NCI-H1048 (cell line): ENCODE measurements at places on chromosomes 7 and 10.

DNA sequence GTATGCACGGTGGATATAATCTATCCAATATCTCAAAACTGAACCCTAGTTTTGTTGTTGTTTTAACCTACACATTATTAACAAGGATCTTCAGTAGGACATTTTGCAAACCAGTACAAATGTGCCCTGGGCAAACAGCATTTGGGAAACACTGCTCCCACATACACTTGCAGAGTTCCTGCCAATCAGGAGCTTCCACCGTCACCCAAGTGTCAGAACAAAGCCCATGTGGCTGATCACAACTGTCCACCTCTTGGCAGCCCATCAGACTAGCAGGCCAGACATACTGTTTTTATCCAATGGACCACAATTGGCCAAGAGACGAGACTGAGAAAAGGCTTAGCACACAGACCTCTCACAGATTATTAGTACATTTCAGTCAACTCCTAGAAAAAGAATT is 200.4 kb downstream of the FAM107B start:
- DNase-seq, result no peak

DNA sequence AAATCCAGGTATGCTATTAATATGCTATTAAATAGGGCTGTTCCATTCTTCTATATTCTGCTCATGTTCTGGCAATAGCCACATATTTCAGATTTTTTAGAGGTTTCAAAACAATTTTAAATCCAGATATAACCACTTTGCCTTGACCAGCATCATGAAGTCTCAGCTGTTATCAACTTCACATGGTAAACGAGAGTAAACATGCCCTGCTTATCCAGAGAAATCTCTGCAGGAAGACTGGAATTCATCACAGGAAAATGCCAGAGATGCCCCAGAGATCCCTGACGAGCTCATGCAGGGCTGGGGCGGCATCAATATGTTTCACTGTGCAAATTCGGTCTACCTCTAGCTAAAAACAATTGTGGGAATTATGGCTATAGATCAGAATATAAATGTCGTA is 126.5 kb downstream of the FANK1 start:
- no peak for DNase-seq

- no peak for DNase-seq
Measured at GRCh38 chr7:121271916-121272315, 56.9 kb upstream of the WNT16 start.

DNA sequence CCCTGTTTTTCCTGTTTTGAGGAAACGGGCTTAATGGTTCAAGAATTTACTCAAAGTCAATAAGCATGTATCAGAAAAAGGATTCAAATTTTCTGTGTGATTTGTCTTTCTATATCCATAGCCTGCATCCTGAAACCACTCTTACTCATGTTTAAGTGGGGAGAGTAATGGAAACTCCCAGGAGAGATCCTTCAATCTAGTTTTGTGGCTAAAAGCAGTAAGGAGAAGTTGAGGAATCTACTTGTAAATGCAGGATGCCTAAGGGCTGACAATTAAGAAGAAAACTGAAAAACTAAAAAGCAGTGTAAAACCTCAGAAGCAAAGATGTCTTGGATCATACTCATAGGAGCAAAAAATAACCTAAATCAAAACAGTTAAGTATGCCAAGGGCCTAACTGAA is 68.1 kb upstream of the GRID1 start:
- no peak for DNase-seq

DNA sequence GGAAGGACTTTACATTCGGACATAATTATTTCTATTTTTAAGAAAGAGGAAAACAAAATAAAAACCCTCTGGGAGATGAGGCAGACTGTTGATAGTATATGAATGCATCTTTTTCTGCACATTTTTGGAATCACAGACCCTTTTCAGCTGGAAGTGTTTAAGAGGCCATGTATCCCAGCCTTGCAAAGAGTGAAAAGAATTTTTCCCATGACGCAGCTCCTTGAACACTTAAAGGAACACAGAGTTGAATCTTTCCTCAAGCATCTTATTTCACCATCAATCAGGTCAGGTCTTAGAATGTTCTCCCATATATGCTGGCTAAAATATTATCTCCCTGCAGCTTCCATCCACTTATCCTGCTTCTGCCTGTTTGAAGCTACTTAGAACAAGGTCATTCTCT is 45.9 kb upstream of the PAPSS2 start:
- no peak for DNase-seq

DNA sequence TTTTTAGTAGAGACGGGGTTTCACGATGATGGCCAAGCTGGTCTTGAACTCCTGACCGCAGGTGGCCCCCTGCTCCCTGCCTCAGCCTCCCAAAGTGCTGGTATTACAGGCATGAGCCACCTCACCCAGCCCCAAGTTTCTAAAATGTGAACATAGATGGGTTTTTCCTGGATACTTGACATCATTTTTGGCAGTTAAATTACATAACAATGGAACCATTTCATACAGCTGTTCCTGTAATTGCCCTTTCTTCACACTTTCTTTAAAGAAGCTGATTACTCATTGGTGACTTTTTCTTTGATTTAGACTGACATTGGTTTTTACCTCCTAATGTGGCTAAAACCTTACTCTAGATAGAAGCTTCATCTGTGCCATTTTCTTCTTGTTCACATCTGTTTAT is 5.9 kb downstream of the ZKSCAN1 start:
- DNase-seq, result no peak

DNA sequence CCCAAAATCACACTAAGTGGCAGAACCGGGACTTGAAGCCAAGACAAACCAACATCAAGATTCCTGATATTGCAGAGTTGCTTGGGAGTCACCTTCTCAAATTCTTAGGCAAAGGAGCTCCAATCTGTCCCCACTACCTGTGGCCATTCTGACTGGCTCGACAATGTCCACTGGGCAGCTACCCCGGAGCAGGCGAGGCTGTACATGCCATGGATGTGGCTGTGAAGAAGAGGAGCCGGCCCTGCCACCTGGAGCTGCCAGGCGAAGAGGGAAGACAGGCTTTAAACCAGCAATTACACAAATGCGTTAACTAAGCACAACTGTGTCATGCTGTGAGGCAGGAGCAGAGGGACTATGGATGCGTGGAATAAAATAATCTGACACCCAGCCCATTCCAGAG is 18.1 kb downstream of the CAMK2G start:
- no peak for DNase-seq

GRCh38 chr10:8600192-8600591 is 545.7 kb downstream of the GATA3 start:
- DNase-seq, result no peak

DNA sequence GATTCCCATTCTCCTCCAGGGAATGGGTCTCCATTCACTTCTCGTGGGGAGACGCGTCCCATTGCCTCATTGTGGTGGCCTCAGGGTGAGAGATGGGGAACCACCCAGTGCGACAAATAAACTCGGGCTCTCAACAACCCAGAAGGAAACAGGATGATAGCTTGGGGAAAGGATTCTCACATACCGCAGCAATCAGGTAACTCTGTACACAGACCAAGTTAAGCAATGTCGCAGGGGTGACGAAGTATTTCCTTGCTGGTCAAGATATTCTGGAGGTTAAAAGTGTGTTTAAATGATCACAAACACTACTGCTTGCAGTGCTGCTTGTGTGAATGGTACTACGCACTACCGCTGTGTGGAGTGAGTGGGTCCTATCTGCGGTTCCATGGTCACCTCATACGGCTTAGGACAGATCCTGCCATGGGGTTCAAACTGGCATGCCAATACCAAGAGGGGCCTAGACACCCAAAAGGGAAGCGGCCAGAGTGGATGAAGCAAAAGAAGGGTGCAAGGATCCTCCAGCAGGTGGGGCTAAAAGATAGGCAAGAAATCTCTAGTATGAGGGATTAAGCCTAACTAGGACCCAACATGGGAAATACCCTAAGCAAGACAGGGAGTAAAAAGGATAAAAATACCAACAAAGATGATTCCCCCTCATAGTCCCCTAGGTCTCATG is 143.8 kb upstream of the TMEM106B start:
- peak; percentile 23 for DNase-seq

DNA sequence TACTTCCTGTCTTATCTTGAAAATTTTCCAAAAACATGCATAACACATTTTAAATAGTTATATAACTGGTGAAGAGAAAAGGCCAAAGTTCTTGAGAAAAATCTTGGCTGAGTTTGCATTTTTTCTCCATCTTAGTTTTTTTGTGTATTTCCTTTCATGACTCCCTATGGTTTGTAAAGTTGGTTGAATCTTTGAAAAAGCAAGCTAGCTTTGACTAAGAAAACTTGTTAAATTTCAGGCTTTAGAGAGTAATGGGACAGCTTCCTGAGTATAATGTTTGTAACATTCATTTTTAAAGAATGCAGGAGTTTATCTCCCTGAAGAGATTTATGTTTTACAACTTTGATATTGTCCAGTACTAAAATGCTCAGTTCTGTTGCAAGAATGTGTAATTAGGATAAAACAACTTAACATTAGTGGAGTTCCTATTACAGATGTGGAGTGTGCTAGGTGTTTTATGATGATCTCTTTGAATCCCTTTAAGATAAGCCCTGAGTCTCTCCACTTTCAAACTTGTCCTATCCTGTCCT is 11.1 kb upstream of the HERPUD2 start:
- DNase-seq, result no peak

- no peak for DNase-seq
Measured at GRCh38 chr10:123536176-123536845, 129.8 kb upstream of the GPR26 start.

DNA sequence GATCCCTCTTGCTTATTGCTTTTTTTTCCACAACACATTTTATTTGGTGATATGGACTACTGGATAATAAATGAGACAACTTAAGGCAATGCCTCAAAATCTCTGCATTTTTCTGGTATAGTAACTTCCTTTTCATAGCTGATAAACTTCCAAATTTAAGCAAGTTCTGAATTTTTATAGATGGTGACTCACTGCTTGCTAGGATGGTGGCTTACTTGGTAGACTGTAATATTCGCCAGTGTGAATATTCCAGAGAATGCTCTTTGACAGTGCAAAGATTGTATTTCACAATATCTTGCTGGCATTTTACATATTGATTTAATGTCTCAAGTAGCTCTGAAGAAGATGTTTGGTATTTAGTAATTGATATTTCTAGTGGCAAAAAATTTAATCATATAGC is 472.4 kb downstream of the TFEC start:
- DNase-seq, result no peak

DNA sequence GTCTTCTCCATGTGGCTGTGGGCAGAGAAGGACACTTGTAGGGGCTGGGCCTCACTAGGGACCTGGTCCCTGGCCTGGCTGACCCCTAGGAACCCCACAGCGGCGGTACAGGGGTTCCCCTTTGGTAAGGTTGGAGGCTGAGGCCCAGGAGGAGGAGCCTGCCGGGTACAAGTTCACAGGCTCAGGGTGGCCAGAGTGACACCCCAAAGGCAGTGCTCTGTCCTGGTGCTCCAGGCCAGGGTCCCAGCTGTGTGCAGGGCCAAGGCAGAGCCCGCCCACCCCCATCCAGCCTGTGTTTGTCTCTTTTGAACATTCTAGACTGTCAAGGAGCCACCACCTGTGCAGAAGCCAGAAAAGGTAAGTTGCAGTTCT is 23.3 kb downstream of the ANTXRL start:
- DNase-seq, result no peak
